ENCODE measurements at places on chromosomes 16 and 17.

DNA sequence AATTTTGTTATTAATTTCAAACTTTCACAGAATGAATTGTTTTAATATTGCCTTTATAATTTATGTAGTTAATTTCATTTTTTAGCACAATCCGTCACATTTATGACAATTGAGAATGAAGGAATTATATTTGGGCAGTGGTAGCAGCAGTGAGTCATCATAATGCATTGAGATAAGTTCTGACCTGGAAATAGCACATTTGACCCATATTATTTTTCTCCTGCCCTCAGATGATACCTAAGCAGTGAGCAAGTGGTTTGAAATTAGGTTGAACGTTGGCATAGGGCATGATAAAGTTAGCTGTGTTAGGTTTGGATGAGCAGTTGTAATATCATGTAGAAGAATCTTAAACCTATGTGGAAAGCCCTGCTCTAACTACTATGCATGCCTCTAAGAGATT lies 1431.3 kb upstream of the CDH8 start:
- DNase-seq = no peak

DNA sequence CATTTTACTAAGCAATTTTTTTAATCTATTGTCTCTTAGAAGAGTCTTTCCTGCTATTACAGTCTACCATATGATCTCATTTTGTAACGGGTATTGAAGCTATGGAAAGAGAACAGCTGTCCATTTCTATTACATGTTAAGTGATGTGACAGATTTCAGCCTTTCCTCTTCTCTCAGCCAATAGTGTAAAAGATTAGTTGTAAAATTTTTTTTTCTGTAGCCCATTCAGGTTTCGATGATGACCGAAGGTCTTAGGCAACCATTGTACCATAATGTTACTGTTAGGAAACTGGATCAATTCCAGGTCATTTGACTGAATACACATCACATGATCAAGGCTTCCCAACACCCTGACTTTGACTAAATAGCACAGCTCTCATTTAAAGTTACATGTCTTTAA lies 147.6 kb upstream of the HLF start:
- DNase-seq = no peak

GRCh38 chr16:11350921-11351335 lies 5.7 kb downstream of the RMI2 start:
- DNase-seq = peak; percentile 91

DNA sequence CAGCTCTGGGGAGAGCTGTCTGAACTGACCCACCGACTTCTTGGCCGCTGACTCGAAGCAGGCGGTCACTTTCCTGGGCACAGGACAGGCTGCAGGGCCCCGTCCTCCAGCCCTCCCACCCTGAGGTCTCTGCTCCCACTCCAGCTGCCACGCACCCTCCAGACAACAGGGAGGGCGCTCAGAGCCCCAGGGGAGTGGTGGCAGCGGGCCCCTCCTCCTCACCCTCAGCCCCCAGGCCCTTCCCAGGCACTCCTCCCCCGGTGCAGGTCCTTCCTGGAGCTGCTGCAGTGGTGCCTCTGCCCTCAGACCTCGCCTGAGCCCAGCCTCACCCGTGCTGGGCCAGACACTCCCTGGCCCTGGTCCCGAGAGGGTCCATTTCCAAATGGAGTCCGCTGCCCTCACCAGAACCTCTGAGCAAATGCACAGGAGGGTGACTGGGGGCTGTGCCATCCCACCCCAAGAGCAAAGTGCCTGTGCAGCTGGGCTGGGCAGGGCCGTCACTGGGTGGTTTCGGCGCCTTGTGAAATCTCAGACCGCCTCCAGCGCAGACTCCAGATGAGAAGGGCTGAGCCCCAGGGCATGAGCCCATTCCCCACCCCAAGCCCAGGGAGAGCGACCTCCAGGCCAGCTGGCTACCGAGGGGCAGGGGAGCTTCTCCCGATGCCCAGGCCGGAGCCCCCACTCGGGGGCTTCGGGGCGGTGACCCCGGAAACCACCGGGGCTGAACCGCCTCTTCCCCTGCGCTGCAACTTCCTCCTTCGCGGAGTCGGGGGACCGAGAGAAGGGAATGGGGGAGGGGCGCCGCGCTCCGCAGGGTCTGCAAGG lies 717 bp downstream of the CYBA start:
- DNase-seq = peak; percentile 24

- no peak for DNase-seq
Observed at GRCh38 chr16:75745242-75745641, 19.0 kb upstream of the CPHXL start.

DNA sequence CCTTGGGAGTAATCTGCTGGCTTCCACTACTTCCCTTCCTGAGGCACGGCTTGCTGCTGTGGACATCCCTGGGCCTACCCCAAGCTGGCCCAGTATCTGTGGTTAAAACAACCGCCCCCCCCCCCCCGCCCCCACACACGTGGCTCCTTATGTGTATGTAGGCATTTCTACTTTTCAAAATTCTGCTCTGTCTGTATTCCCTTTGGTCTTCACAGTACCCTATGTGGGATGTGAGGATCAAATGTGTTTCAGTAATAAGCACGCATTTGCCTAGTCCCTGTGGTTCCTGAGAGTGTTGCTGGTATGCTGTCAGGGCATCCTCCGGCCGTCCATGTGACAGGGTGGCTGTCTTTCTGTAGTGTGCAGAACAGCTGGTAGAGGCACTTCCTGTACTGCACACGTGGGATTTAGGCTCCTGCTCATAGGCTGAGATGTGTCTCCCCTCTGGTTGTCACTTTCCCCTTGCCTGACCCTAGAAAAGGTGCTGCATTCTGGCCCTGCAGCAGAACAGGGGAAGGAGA lies 2.2 kb downstream of the NT5M start:
- DNase-seq = no peak

- no peak for DNase-seq
Observed at GRCh38 chr16:16081141-16081540, 131.7 kb downstream of the ABCC1 start.

- DNase-seq = no peak
Observed at GRCh38 chr16:23482778-23483177, 27.5 kb downstream of the GGA2 start.

DNA sequence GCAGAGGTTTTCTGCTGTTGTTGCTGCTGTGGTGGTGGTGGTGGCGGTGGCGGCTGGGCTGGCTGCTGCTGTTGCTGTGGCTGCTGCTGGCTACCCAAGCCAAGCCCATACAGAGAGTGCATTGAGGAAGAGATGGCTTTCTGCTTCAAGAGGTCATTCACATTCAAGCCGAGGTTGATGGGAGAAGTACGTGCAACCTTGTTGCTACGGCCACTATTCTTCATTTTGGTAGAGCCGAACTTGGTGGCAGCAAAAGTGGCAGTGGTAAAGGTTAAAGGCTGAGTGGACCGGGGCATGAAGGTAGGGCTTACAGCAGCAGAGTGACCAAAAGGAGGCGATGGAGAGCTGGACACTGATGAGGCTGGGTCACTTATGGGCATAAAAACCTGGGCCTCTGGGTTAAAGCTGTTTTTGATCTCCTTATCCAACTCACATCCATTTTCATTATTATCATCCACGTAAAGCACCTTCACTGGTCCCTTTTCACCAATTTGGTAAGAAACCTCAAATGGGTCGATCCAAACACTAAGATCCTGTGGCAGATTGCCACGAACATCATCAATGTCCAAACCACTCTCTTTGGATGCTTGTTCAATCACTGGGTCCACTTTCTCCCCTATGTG lies 2.8 kb downstream of the TOB1 start:
- no peak for DNase-seq

Data from foreskin fibroblast (primary cell).